ENCODE measurements at places on chromosomes 13 and 19. TPM values are rescaled to one million over a fixed set of nuclear protein-coding genes. Genes with fewer than 3 reads are reported as not detected.

- no peaks in the 10 kb centered on the region for H3K4me1 ChIP-seq
- no peak overlapping the region for H3K4me3 ChIP-seq
- DNase-seq = no peak
- H3K27ac ChIP-seq = no peak overlapping the region
- no peaks in the 10 kb centered on the region for H3K27me3 ChIP-seq
- H3K36me3 ChIP-seq = peaks cover 15% of the 10 kb centered on the region
Observed at GRCh38 chr19:29700498-29700897, 14.6 kb downstream of the C19orf12 start.

GRCh38 chr19:39568604-39569003, 28.6 kb upstream of the EID2 start:
- no peak overlapping the region for H3K4me3 ChIP-seq
- H3K27ac ChIP-seq = no peak overlapping the region
- no peaks in the 10 kb centered on the region for H3K4me1 ChIP-seq
- DNase-seq = no peak
- H3K36me3 ChIP-seq = no peaks in the 10 kb centered on the region

DNA sequence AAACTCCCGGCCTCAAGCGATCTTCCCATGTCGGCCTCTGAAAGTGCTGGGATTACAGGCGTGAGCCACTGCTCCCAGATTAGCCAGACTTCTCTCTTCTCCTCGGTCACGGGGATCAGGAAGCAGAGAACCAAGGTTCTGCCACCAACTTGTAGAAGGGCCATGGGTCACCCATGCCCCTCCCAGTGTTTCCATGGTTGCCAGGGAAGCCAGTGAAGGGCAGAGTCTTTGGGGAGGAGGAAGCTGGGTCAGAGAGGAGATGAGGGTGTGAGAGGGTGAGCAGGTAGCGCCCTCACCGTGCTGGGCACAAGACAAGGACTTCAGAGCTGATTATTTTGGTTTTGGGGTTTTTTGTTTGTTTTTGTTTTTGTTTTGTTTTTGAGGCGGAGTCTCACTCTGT, 77.1 kb downstream of the GNG7 start:
- H3K36me3 ChIP-seq = no peaks in the 10 kb centered on the region
- H3K4me3 ChIP-seq = no peak overlapping the region
- no peak overlapping the region for H3K27ac ChIP-seq
- no peak for DNase-seq

- H3K36me3 ChIP-seq = no peaks in the 10 kb centered on the region
- H3K4me3 ChIP-seq = no peak overlapping the region
- no peaks in the 10 kb centered on the region for H3K27me3 ChIP-seq
- H3K4me1 ChIP-seq = no peaks in the 10 kb centered on the region
Observed at GRCh38 chr19:57512845-57513244, 13.1 kb downstream of the ZNF773 start.

DNA sequence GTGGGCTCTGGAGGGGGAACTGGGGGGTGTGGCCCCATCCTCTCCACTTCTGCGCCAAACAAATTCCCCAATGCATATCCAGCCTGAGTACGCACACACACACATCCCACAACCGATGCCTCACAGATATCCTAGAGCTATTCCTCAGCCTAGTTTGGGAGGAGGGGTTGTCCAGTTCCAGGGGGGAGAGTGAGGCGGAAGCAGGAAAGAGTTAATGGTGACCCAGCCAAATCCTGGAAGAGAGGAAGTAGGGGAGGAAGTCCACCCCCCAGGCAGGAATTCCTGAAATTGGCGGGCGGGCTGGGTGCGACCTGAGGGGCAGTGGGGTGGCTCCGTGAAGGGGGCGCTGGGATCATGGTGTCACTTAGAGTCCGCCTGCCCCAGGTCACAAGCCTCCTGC, 897 bp downstream of the GPR4 start:
- H3K27me3 ChIP-seq = peaks cover 11% of the 10 kb centered on the region
- peak overlapping the region; percentile 32 for H3K4me3 ChIP-seq
- H3K4me1 ChIP-seq = peaks cover 7% of the 10 kb centered on the region
- DNase-seq = no peak

GRCh38 chr19:43105496-43105895, 23.0 kb upstream of the PSG2 start:
- no peaks in the 10 kb centered on the region for H3K4me1 ChIP-seq
- no peak overlapping the region for H3K27ac ChIP-seq
- no peaks in the 10 kb centered on the region for H3K36me3 ChIP-seq
- no peak for DNase-seq

DNA sequence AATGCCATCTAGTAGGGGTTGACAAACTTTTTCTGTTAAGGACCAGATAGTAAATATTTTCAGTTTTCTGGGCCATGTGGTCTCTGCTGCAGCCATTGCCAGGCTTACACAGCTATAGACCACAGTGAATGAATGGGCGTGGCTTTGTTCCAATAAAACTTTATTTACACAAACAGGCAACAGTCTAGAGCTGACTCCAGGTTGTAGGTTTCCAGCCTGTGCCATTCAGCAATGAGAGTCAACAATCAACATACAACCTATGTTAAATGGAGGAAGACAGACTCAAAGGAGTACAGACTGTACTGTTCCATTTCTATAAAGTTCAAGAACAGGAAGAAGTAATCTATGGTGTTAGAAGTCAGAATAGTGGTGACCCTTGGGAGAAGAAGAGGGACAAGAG, 15.2 kb upstream of the IZUMO2 start:
- H3K27me3 ChIP-seq = no peaks in the 10 kb centered on the region
- H3K27ac ChIP-seq = no peak overlapping the region
- no peak overlapping the region for H3K4me3 ChIP-seq
- DNase-seq = no peak
- H3K36me3 ChIP-seq = no peaks in the 10 kb centered on the region

DNA sequence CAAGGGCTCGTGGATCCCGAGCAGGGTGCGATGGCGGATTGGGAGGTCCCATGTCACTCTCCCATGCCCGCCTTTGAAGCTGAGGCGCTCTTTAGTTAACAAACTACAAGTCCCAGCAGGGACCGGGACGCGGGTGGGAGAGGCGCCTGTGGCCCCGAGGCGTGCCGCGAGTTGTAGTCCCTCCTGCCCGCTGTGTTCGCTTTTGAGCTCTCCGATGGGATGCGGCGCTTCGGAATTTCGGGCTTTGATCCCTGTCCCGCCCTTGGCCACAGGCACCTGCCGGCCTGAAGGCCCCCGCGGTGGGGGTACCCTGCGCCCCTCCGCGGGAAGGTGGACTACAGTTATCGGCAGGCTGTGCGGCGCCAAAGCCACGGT, 11.0 kb downstream of the CYTH2 start:
- no peak for DNase-seq
- H3K27ac ChIP-seq = peak overlapping the region; percentile 84
- no peaks in the 10 kb centered on the region for H3K27me3 ChIP-seq
- peaks cover 38% of the 10 kb centered on the region for H3K36me3 ChIP-seq
- H3K4me1 ChIP-seq = peaks cover 16% of the 10 kb centered on the region

GRCh38 chr13:112984954-112985802, 16.2 kb downstream of the MCF2L start:
- H3K4me1 ChIP-seq = peaks cover 6% of the 10 kb centered on the region
- no peak overlapping the region for H3K27ac ChIP-seq
- H3K27me3 ChIP-seq = no peaks in the 10 kb centered on the region
- no peak for DNase-seq
- H3K4me3 ChIP-seq = peak overlapping the region; percentile 33
- no peaks in the 10 kb centered on the region for H3K36me3 ChIP-seq

DNA sequence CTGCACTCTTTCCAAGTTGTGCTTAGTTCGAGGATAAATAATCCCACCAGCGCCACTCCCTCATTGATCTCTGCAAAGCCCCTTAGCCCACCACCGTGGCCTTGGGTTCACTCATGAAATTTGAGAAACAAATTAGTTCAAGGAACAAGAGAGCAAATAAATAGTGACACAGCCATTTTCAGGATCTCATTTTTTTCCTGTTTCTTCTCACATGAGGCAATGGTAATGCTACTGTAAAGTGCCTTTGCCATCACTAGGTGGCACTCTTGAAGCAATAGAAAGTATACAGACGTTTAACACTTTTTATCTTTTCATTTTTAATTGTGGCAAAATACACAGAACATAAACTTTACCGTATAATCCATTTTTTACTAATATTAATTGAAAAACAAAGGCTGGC, 76.8 kb upstream of the ZNF835 start:
- no peaks in the 10 kb centered on the region for H3K27me3 ChIP-seq
- H3K27ac ChIP-seq = no peak overlapping the region
- no peak overlapping the region for H3K4me3 ChIP-seq
- no peak for DNase-seq
- no peaks in the 10 kb centered on the region for H3K4me1 ChIP-seq

DNA sequence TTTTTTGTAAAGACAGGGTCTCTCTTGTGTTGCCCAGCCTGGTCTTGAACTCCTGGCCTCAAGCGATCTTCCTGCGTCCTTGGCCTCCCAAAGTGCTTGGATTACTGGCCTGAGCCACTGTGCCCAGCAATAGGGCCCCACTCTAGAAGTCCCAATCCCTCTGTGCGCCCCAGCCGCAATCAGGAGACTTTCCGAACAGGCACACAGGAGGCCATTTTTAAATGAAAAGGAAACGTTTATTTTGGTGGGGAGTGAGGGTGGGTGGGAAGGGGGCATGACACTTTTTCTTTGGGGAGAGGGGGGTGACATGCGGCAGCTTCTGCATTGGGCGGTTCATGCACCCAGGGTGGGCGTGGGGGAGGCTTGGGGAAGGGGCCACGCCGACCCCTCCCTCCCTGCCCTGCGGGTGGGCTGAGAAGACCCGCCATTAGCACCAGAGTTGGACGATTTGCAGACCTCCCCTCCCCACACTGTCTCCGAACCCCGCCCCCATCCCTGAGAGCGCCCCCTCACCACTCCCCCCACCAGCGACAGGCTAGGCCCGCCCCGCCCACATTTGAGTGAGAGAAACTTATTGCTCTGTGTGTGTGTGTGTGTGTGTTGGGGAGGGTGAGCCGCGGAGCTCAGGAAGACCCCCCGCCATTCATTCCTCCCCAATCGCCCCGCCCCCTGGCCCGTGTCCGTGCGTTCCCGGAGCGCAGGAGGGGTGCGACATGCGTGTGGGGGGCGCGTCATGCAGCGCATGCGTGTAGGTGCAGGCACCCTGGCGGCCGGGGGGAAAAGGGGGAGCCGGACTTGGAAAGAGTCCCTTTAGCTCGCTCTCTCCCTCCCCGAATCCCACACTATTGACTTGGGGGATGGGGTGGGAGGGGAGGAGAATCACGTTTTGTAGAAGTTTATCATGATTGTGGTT, 17.2 kb downstream of the KCNC3 start:
- H3K4me1 ChIP-seq = no peaks in the 10 kb centered on the region
- no peak for DNase-seq

GRCh38 chr13:45068036-45069001, 52.0 kb upstream of the GTF2F2 start:
- H3K27ac ChIP-seq = no peak overlapping the region
- H3K4me1 ChIP-seq = no peaks in the 10 kb centered on the region
- no peaks in the 10 kb centered on the region for H3K36me3 ChIP-seq
- no peaks in the 10 kb centered on the region for H3K27me3 ChIP-seq

DNA sequence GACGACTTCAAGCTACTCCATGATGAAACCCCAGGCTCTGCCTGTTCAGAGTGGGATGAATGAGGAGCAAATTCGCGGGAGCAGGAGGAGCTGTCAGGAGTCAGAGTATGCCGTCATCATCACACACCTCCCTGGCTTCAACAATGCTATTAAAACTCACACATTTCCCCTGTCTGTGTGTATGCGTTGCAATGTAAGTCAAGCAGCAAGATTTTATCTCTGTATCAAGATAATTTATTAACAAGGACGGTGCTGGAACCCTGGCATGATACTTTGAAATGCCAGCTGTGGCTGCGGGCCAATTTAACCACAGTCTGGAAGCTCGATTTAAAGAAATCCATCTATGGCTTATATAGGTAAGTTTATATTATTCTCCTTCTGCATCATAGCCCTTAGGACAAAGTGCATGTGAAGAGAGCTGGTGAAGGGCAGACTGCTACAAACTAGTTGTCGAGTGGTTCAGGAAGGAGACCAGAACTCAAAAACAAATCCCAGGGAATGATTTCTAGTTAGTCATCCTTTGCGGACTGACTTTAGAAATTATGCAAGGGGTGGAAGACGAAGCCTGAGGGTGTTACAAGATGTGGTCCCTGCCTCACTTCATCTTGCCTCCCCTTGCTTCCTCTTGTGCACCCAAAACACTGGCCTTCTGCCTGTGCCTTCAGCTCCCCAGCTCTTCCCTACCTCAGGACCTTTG, 486.5 kb downstream of the COG6 start:
- no peak overlapping the region for H3K27ac ChIP-seq
- no peaks in the 10 kb centered on the region for H3K36me3 ChIP-seq
- H3K4me1 ChIP-seq = no peaks in the 10 kb centered on the region
- no peak overlapping the region for H3K4me3 ChIP-seq
- H3K27me3 ChIP-seq = no peaks in the 10 kb centered on the region

DNA sequence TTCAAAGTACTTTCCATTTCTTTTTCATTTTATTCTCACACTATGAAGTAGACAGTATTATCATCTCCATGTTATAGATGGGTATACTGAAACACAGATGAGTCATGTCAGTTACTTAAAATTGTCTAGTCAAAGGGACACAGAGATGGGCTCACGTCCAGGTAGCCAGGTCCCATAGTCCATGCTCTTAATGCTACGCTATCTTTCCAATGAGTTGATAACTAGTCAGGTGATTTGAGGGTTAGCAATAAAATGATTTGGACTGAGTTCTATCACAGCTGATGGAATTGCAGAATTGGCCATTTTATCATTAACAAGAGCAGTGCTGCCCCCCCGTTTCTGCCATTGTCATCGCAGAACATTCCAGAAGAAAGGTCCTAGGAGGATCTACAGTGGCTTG, 318.9 kb downstream of the DLEU7 start:
- no peak overlapping the region for H3K27ac ChIP-seq
- peaks cover 62% of the 10 kb centered on the region for H3K4me1 ChIP-seq
- DNase-seq = no peak
- H3K36me3 ChIP-seq = no peaks in the 10 kb centered on the region

DNA sequence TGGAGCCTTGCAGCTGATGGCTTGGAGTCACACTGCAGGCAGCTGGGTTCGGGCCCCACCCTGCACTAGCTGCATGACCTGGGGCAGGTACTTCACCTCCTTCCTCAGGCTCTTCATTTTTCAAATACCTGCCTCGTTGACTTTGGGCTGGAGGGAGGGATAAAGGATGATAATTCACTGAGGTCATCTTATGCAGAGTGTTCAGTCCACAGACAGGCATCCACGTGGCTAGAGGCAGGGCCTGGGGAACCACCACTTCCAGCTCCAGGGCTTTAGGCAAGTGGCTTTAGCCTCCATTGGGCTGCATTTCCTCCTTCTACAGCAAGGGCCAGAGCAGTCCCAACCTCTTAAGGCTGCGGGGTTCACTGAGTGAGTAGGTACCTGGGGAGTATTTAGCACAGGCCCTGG, 84.8 kb downstream of the SIPA1L3 start:
- H3K36me3 ChIP-seq = no peaks in the 10 kb centered on the region
- H3K27ac ChIP-seq = peak overlapping the region; percentile 24
- H3K4me3 ChIP-seq = no peak overlapping the region
- no peaks in the 10 kb centered on the region for H3K27me3 ChIP-seq
- no peak for DNase-seq

The NPAS1 gene
- 0.49 TPM for total RNA-seq

The CEBPA gene
- 38.3 TPM for total RNA-seq

The SBK2 gene
- total RNA-seq = not detected

The SLC25A41 gene
- total RNA-seq = not detected

The SEMA6B gene
- total RNA-seq = 8.3 TPM
